ENCODE measurements at places on chromosomes 5 and 9.

DNA sequence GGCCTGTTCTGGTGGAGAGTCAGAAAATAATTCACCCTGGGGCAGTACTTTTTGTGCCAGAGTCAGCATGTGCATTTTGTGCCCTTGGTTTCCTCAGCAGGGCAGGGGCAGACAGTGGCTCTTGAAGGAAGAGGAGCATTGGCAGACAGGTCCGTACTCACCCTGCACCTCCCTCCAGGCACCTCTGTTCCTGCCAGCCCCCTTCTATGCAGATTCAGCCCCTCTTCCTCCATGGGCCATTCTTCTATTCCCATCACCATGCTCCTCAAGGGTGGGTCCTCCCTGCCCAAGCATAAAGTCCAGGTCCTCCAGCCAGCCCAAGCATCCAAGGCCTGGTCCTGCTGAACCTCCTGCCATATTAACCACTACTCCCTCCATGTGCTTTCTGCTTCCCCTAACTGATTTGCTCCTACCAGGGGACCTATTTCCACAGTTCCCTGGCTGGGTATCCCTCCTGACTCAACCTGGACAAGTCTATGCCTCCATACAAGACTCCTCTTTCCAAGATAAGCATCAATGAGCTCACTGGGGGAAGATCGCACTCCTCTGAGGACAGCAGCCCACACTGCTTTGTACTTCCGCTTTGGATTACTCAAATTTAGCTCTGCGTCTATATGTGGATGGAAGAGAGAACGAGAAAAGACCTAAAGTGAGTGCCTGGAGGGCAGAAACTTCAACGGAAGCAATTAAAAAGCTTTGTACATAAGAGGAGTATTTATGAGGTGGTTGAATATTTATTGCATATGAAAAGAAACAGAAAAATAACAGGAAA is 9.3 kb upstream of the ACSL6 start:
- no peak for DNase-seq

GRCh38 chr5:132012371-132013005 is 1.0 kb upstream of the ACSL6 start:
- DNase-seq, result peak; percentile 43

DNA sequence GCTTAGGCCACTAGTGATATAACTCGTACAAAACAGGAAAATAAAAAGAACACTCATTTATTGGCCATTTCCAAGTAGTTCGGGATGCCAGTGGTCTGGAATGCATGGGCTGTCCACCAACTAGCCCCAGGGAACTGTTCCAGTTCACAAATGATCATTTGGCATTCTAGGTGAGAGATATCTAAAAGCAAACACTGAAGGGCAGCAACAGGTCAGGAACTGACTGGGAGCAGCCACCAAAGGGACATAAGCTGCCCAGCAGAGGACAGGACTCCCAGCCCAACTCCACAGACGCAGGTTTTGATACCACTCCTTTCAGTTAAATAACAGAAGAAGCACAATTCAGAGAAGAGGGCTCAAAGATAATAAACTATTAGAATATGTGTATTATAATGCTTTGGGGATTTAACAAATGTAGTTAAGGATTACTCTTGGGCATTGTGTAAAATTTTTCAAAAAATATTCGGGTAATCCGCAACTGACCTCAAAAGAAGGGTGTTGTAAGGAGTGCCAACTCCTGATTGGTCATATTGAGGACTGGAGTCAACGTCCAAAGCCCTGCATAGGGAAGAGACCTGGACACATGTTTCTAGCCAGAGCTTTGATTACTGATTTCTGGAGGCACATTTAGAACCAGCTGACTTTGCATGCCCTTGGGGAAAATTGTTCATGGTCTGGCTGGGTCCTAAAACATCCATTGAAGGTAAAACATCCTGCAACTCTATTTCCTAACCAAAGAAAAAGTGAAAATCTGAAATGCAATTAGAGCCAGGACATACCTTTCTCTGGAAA is 320.0 kb downstream of the DNAH5 start:
- no peak for DNase-seq

GRCh38 chr5:109705596-109705995 is 15.9 kb downstream of the MAN2A1 start:
- no peak for DNase-seq

DNA sequence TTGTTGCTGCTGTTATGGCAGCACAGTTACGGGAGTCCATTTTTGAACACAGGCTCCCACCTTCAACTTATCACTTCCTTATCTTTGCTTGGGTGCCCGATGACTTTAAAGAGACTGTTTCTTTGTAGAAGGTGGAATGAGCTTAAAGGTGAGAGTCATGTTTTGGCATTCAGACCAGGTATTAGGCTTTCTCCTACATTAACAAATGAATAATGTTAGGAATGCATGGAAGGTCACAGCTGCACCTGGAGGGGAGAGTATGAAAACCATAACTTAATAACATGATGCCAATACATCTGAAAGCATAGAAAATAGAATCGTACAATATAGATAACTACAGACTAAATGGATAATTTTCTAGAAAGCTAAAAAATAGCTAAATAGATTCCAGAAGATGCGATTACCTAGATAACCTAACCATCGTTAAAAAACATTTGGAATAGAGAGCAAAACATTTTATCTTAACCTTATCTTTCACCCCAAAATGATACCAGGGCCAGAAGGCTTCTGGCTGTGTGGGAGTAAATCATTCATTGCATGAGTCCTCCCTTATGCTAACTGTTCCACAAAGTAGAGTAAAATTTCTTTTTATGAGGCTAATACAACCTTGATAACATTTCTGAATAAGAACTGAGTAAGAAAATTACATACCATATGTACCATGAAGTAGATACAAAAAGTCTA is 126.2 kb upstream of the ADCY2 start:
- no peak for DNase-seq

GRCh38 chr5:172180936-172181335 is 7.1 kb downstream of the STK10 start:
- no peak for DNase-seq

All from activated T-cell treated with anti-CD3 and anti-CD28 coated beads, Interleukin-2, amount 50 U/mL, for 48 hours (primary cell).